ENCODE measurements at places on chromosomes 6 and 20.
A peak's percentile ranks its signal among the peaks of the same experiment; 100 is the strongest.

GRCh38 chr6:150156460-150156859 is 13.6 kb downstream of the PPP1R14C start:
- no peak for DNase-seq

GRCh38 chr6:103107985-103108384 is 1714.5 kb downstream of the GRIK2 start:
- no peak for DNase-seq

DNA sequence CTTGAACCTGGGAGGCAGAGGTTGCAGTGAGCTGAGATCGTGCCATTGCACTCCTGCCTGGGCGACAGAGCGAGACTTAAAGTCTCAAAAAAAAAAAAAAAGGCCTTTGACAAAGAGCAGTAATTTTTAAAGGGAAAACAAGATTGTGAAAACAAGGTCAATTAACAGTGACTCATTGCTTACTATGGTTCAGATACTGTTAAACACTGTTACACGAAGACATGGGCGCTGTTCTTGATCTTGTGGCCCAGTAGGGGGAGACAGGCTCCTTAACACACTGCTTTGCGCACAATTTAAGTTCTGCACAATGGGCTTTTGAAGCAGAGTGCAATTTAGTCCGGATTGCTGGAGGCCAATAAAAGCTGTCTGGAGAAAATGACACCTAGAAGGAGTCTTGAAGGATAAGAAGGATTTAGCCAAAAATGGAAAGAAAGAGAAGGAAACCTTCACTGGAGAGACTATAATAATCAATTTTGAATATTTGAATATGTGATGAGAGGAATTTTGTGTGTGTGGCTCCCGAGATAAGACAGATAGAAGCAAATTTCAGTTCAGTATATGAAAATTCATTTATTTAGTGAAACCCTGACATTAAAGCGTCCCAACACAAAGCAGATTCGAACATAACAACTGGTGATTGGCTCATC is 6.0 kb upstream of the LATS1 start:
- DNase-seq: no peak

DNA sequence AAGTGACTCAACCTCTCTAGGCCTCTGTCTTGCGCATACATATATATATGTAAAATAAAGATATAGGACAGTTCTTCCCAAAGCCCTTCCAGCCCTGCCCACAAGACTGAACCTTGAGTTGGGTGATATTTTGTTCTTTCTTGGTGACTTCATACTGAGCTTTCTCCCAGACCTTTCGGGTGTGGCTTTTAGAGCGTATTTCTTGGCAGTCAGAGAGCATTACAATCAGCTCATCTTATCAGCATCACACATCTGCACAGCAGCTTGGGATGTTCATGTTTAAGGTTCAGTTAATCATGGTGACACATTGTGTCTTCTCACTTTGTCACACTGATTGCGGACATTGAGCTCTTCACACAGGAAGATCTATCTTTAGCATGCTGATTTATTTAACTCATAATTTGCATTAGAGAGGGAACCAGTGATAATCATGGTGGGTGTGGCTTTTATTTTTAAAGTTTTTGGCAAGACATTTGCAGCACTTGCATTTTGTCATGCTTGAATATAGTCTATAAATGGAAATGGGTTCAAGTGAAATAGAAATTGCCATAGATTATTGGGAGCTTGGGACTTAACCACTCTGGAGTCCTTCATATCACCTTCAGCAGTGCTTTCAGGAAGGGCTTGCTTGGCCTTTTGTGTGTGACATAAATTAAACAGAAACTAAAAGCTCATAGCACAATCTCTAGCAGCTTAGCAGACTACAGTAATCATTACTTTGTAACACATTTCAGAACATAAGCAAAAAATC is 8.3 kb downstream of the KIF3B start:
- no peak for DNase-seq

DNA sequence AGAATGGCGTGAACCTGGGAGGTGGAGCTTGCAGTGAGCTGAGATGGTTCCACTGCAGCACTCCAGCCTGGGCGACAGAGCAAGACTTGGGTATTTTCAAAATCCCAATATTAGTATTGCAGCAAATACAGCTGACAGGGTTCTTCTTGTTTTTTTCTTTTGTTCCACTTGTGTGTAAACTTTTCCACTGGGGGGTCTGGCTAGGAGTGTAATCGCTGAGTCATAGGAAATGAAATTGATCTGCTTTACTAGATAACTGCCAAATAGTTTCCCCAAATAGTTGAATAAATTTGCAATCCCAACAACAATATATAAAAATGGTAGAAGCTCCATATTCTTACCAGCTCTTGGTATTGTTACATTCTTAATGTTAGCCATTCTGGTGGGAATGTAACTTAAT is 526.0 kb upstream of the SOX4 start:
- DNase-seq: no peak

GRCh38 chr6:109714166-109714565 is 23.1 kb downstream of the FIG4 start:
- DNase-seq: no peak

DNA sequence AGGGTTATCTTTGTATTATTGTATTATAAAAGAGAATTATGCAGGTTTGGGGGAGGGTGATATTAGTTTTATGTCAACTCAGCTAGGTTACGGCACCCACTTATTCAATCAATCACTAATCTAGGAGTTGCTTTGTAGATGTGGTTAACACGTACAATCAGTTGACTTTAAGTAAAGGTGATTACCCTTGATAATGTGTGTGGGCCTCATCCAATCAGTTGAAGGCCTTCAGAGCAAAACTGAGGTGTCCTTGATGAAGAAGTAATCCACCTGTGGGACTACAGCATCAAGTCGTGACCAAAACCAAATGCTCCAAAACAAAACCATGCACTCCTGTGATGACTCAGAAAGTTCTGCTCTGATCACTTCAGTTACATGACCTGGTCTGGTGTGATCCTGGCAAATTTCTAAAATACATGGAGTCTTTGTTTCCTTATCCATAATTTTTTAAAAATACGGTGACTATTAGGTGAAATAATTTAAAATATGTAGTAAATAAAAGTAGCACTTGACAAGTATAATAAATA is 114.1 kb downstream of the IYD start:
- DNase-seq: no peak

- peak; percentile 50 for DNase-seq
These were observed 371.9 kb downstream of the ZFAND3 start for GRCh38 chr6:38191418-38191817.

DNA sequence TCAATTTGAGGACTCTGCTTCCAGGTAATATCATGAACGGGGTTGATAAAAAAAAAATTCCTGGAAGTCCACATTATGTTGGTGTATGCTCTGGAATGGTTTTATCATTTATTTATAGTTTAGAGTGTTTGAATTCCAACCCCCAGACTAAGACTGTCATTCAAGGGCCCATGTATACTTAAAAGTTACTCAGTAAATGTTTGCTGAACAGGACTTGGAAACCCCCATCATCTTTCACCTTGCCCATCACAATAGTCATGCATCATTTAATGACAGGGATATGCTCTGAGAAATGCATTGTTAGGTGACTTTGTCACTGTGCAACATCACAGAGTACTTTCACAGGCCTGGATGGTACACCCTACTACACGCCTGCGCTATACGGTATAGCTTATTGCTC is 104.8 kb downstream of the ATXN1 start:
- no peak for DNase-seq

- no peak for DNase-seq
These were observed 133.7 kb upstream of the FLRT3 start for GRCh38 chr20:14470977-14471661.

DNA sequence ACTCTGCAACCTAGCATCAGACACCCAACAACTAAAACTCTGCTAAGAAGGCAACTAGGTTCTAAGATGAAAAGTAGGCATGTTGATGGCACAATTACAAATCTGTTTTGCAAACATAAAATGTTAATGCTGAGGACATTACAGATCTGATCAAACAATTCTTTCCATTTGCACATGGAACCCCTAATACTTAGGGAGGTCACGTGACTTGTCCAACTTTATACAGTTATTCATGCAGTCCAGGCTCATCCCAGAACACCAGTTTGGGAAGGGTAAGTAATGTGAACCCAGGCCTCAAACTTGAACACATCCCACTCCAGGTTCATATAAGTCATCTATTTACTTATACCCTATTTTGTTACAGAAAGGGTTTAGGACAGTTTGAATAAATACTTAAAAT is 247.2 kb downstream of the HACE1 start:
- DNase-seq: no peak

DNA sequence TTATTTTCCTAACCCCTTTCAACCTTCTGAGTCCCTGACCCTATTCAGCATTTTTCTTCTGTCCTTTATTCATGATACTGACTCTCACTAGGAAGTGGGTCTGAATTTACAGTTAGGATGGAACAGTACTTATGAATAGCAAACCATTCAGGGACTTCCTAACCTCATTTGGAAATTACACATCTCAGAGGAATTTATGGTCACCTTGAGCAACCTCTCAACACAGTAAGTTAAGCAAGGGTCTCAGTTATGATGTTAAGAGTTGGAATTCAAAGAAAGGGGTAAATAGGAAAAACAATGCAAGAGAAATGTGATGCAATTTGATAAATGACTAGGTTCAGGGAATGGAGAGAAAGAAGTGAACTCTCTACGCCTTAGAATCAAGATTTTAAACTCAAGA is 97.3 kb downstream of the GPR6 start:
- no peak for DNase-seq

DNA sequence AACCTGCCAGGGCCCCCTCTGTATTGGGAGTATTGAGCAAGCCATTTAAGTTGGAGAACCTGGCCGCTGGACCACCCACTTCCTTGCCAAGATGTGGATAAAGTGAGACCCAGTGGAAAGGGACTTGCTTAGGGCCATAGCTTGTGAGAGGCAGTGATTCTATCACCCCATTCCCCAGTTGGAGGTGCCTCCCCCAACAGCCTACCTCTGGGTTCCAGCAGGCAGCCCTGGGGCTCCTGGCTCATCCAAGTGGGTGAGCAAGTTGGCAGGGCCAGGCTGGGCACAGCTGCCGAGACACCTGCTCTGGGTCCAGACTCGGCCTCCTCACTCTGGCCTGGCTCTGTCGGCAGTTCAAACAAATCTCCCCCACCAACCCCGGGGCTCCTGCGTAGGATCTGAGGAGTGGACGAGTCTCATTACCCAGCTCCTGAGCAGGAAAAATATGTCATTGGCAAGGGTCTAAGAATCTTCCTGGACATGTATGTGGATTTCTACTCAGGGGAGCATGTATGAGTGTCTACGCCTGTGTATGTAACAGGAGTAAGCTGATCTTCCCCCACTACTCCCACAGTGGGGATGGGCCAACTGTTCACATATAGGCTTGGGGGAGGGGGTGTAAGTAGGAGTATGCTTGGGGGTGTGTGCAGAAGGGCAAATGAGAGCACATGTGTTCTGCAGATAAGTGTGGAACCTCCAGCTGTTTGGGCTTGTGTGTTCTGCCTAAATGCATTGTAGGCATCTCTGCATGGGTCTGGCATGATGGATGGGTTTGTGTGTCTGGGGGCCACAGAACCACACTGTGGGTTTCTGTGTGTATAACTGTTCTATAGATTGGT is 1.9 kb downstream of the ID1 start:
- DNase-seq: no peak

GRCh38 chr6:116398316-116399010 is 27.7 kb downstream of the DSE start:
- no peak for DNase-seq

GRCh38 chr6:32086661-32087573 is 22.2 kb downstream of the TNXB start:
- peak; percentile 63 for DNase-seq
